ENCODE measurements at places on chromosomes 13 and 19.

DNA sequence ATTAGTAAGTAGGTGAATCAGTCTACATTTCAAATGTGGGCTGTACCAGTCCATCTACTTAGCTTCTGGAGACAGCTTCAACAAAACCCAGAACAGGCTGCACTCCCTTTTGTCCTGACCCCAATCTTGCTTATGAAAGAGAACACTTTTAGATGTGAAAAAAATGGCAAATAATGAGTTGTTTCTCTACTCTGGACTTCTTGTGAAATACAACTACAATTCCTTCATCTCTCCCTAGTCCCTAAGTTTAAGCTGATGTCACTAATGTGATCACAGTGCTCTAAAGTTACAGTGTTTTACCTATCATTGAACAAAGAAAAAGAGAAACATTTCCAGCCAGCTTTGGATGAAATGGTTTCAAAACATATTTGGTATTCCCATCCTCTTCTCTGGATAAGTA is 183.9 kb downstream of the LHFPL6 start:
- no peak for DNase-seq

DNA sequence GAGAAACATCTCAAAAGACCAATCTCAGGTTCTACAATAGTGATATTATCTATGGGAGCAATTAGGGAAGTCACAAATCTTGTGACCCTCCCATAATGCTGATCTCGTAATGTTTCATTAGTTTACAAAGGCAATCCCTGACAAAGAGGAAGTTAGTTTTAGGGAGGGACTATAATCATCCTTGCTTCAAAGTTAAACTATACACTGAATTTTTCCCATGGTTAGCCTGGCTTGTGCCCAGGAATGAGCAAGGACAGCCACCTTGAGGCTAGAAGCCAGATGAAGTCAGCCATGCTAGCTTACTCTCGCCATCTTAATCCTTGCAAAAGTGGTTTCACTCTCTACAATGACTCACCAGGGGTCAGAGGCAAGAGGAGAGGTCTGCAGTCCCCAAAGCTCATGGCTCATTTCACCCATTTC is 5.4 kb downstream of the CEACAM3 start:
- DNase-seq: no peak

DNA sequence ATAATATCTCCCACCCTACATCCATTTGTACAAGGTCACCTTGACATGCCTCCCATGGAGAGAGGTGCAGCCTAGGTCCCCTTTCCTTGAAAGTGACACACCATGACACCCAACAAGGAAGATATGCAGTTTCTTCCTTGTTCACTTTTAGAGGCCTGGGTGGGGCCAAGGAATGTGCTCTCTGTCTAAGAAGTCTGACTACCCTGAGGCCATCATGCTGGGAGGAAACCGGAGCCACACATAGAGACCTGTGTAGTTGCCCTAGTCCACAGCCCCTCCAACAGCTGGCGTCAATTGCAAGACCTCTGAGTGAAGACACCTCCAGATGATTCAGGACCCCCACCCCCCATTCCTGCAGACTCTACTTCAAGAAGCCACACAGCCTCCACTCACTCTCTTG is 11.0 kb downstream of the SYDE1 start:
- no peak for DNase-seq

DNA sequence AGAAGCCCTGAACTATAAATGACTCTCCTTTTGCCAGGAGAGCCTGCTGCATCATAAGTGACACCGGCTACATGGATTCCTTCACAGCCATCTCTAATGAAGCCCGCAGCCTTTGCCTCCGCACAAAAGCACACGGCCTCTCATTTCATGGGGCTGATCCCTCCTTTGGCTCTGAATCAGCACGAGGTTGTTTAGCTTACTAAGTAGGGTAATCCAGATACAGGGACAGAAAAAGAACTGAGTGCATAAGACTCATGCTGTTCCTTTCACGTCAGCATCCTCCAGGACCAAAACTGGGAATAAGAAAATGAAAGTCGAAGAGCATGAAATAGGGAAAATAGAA is 136.3 kb downstream of the DCT start:
- no peak for DNase-seq

GRCh38 chr13:24214528-24214927 is 54.0 kb downstream of the SPATA13 start:
- DNase-seq: no peak

GRCh38 chr19:39246951-39247669 is 1.5 kb downstream of the IFNL4 start:
- peak; percentile 60 for DNase-seq

DNA sequence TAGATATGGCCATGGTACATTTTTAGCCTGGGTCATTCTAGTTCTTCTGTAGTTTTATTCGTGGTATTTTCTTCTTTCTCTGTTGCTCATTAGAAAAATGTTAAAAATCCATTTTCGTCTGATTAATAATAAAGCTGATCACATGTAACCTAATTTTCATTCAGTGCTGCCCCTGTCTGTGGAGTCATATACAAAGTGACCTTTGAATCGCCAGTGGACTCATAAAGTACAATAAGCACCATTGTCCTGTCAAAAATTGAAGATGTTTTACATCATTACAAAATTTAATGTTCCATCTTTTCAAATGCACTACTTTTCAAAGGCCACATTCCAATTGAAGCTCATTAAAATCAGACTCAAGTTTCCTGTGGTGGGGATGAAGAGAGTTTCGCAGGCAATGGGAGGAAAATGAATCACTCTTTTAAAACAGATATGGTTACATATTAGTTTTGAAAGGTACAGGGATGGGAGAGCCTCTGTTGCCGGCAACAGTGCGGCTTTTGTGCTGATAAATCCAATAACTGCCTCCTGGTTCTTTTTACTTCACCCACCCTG is 205.4 kb downstream of the ZNF536 start:
- DNase-seq: no peak

GRCh38 chr19:400976-401865 is 7.7 kb downstream of the C2CD4C start:
- peak; percentile 40 for DNase-seq

DNA sequence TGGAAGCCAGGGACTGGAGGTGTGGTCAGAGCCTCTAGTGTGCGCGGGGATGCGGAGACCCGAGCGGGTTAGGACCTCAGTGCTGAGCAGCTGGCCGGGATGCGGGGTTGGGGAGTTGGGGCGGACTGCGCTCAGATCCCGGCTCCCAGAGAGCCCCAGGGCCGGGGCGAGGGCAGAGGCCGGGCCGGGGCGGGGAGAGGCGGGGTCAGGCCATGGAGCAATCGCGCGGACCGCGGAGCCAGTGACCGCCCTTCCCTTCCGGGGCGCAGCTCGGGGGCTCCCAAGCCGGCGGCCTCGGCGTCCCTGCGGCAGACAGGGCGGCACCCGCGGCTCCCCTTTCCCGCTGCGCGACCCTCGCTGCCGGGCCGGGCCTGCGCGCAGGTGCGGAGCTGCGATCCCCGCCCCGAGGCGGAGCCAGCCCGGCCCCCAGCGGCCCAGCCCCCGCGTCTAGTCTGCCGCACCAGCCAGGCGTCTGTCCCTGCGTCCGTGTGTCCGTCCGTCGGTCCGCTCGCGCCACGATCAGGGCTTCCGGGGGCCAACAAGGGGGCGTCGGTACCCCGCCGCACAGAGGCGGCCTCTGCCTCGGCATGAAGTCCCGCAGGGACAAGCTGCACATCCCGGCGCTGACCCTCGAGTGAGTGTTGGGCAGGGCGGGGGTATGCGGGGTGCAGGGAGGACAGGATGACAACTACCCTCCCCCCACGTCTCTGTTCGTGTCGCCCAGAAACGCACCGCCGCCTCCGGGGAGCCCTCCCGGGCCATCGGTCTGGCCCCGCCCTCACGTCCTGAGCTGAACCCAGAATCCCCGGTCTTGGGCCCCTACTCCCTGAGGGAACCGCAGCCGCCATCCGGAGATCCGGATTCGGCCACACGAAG is 12.4 kb downstream of the MAST3 start:
- peak; percentile 49 for DNase-seq

DNA sequence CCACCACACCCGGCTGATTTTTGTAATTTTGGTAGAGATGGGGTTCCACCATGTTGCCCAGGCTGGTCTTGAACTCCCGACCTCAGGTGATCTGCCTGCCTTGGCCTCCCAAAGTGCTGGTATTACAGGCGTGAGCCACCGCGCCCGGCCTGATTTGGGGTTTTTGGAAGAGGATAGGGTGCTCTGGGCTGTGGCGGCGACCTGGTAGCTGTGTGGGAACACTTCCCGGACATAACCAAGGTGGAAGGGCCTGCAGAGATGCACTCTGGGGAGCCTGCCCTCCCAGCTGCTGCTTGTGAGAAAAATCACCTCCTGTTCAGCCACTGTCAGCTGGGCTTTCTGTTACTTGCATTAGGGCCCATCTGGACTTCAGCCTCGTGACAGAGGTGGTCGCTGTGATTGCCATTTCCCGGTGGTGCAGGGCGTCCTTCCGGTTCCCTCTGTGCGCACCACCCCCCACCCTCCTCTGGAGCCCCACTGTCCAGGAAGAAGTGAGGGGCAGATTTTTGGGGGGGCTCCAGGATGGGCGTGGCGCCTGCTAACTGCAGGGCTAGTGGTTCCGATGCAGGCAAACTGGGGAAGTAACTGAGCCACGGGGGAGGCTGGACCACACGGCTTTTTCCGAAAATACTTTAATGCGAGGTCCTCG is 7.5 kb downstream of the IL4I1 start:
- no peak for DNase-seq

GRCh38 chr13:110294146-110294545 is 12.8 kb downstream of the COL4A1 start:
- DNase-seq: no peak

DNA sequence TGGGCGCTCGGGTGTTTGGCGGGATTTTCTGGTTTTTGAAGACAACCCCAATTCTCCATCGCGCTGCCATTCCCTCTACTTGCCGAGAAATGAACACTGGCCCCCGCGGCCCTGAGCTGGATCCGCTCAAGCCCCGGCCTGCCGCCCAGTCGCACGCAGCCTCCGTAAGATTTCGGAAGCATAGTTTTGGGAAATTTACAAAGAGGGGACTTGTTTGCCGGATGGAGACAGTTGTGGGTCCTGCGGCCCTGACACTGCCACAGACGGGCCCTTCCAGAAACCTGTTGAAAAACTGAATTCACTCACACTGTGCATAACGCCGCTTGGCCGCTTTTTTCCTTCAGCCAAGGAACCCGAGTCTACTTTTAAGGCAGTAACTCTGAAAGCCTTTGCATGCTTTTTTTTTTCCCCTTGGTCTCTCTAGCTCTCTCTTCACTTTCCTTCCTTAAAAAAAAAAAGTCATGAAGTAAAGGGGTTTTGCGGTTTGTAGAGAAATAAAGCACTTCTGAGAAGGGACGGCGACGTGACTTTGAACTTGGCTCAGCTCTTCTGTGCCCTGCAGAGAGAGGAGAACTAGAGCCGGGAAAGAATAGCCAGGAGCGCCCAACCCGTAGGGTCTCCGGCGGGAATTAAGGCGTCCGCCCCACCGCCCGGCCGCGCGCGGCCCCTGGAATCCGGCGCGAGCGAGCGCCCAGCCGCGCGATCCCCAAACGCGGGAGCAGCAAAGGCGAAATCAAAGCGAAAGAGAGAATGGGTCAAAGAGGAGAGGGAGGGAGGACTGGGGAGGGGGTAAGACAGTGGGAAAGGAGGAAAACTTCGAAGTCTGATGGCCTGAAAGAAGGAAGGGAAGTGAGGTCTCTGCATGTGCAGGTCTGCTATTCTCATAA is 3.4 kb upstream of the ZIC2 start:
- no peak for DNase-seq

DNA sequence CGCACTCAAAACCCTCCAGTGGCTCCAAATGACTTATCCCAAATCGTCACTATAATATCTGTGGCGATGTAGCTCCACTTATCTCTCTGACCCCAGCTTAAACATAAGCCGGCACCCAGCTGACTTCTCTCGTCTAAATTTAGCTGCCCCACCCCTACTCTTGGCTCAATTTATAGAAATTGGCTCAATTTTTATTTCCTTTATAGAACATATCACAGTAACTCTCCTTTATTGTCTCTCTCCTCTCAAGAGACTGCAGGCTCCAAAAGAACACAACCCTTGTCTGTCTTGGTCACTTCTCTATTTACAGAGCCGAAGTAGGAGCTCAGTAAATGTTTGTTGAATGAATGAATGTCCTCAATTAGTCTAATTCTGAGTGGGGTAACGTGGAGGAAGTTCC is 805 bp downstream of the ZNF784 start:
- no peak for DNase-seq

DNA sequence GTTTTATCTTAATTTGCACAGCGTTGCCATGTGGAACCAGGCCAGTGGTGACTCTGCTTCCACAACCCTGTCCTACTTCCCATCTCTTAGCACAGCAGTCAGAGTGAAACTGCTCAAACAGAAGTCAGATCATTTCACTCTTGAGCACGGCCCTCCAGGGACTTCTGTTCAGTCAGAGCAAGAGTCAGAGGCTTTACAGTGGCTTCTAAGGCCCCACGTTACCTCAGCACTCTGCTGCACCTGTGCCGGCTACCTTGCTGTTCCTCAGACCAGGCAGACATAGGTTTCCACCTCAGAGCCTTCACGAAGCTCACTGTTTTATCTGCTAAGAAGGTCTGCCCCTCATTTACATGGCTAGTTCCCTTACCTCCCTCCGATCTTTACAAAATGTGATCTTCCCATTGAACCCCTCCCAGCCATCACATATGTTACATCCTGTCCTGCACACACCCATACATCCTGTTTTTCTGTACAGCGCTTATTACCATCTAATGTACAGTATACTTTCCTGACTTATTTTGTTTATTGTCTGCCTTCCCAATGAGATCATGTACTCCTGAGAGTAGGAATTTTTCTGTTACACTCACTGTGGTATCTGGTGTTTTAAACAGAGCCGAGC is 41.6 kb downstream of the TM9SF2 start:
- DNase-seq: no peak

DNA sequence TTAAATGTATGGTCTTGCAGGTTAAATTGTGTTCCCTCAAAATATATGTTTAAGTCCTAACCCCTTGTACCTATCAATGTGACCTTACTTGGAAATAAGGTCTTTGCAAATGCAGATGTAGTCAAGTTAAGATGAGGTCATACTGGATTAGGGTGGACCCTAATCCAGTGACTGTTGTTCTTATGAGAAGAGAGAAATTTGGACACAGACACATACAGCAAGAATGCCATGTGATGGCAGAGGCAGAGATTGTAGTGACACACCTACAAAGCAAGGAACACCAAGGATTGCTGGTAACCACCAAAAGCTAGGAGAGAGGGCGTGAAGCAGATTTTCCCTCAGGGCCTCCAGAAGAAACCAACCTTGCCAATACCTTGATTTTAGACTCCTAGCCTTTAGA is 50.2 kb downstream of the LACC1 start:
- no peak for DNase-seq

DNA sequence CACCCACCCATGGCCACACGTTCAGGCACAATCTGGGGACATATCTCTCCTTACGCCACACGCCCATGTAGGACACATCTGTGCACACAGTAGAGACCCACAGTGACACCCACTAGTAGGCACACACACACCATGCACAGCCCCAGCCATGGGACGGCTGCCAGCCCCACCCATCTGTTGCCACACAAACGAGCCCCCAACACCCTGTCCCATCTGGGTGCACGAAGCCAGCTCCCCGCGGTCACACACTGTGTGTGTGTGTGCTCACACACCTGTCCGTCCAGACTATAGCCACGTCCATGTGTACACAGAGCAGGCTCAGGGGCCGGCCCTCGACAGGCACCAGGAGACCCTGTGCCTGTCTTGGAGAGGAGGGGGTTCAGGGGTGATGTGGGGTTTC is 10.6 kb downstream of the ERFL start:
- DNase-seq: no peak
